ENCODE measurements at places on chromosomes 11 and 22.

DNA sequence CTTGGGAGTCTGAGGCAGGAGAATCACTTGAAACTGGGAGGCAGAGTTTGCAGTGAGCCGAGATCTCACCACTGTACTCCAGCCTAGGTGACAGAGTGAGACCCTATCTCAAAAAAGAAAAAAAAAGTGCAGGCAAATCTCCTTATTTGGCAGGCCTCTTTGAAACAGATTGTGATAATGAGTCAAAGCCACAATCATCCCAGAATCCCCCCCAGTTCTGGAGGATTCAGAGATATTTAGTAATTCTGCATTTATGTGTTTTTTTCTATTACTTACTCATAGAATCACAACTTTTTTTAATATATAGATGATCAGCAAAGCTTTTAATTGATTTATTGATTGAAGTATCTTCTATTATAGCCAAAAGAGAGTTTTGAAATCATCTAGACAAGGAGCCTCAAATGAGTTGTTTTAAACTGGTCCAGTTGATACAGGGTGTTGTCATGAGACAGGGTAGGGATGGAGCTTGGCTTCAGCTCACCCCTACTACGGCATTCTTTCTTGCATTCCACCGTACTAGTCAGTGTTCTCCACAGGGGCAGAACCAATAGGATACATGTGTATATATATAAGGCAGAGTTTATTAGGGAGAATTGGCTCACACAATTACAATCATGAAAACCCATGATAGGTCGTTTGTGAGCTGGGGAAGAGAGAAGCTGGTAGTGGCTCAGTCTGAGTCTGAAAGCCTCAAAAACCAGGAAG lies 39.3 kb upstream of the SORL1 start:
- no peak for DNase-seq

GRCh38 chr11:76752321-76753143 lies 30.6 kb upstream of the TSKU start:
- no peak for DNase-seq

DNA sequence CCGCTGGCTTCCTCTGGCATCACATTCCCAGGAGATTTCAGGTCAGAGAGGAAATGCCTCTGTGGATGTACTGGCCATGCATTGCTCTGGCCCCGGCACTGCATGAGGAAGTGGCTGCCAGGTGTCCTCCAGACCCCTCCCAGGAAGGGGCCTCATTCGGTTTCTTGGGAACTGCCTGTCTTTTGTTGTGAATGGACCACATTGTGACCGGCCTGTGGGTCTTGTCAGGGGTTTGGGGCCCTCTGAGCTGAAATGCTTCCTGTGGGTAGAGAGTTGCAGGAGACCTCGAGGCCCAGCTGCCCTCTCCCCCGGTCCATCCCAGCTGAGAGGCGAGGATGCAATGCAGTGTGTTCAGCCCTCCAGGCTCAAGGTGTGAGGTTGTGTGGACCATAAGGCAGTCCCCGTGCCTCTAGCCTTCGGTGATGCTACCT lies 18.8 kb upstream of the ST3GAL4 start:
- no peak for DNase-seq

DNA sequence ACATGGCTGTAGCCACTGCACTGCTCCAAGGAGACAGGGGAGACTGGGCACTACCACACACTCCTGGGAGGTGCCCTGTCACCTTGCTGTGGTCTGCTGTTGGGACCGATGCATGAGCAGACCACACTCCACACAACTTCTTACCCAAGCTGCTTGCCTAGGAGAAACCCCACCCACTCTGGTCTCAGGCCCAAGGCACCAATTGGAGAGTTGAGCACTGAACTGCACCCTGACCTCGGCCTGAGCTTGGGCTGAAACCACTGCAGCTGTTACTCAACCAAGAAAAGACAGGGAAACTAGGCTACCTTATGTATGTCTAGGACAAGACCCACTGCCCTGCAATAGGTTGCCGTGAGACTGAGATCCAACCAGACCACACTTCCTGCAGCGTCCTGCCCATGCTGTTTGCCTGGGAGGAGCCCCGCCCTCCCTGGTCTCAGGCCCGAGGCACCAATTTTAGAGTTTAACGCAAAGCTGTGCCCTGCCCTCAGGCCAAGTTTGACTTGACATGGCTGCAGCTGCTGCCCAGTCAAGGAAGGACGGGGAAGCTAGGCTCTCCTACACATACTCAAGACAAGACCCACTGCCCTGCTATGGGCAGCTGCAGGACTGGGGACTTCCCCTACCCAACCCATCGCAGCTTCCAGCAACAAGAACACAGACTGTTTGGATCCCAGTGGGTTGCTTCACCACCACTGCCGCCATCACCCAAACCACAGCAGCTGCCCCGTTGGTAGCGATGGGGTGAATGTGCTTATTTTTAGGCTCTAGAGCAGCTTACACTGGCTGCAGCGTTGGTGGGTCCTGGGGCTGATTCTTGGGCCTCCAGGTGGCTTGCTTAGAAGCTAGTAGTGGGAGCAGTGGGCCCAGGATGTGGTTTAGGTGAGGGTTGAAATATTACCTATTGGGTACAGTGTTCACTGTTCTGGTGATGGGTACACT lies 66.8 kb downstream of the BRD1 start:
- DNase-seq: no peak

DNA sequence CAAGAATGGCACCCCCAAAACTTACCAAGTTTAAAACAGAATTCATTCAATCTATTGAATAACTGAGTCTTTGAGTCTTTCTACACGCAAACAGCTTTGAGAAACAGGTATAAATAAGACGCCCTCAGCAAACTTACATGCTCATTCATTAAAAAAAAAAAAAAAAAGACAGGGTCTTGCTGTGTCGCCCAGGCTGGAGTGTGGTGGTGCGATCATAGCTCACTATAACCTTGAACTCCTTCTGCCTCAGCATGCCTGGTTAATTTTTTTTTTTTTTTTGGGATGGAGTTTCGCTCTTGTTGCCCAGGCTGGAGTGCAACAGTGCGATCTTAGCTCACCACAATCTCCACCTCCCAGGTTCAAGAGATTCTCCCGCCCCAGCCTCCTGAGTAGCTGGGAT lies 6.1 kb downstream of the PRR14L start:
- DNase-seq: no peak

All from renal pelvis (tissue), 12 donors.